ENCODE measurements at places on chromosomes 5 and 9. TPM values are rescaled to one million over a fixed set of nuclear protein-coding genes. Genes with fewer than 3 reads are reported as not detected.

DNA sequence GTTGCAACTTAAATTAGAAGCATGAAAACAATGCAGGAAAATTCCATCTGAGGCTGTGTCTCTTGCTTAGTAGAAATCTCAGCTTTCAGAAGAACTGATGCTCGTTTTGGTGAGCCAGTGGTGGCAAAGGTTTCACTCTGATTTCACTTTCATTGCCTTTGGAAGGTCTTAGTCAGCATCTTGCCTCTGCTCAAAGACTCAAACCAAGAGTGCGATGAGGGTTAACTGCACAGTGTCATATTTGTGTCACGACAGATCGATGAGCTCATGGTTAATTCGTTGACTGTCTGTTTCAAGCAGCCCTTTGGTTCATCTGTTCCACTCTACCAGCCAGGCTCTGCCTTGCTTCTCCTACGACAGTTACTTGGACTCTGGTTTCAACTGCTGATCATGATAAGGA, 331.3 kb upstream of the KIF2A start:
- DNase-seq = no peak

DNA sequence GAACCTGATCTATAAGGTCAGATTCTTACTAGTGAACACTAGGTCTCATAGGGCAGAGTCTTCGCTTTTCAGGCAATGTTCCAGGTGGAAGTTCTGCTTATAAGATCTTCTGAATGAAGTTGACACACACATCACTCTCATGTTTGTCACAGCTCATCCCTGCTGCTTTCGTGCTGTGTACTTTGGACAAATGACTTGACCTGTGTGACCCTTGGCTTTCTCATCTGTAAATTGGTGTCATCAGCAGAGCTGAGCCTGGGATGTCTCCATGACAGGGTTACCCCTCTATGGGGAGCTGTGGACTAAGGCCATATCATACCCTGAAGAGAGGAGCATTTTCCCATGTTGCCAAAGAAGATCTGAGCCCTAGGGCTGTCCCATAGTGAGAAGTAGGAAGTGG, 2.8 kb downstream of the DELE1 start:
- DNase-seq = no peak

The NEURL1B gene
- 65.8 TPM for total RNA-seq

The PCDHA4 gene
- total RNA-seq = 0.90 TPM

The BHMT2 gene
- total RNA-seq = 34.7 TPM
